Inflammatory macrophage treated with lipopolysaccharide for 4 hours (primary cell): ENCODE measurements at places on chromosomes 5 and 9.

DNA sequence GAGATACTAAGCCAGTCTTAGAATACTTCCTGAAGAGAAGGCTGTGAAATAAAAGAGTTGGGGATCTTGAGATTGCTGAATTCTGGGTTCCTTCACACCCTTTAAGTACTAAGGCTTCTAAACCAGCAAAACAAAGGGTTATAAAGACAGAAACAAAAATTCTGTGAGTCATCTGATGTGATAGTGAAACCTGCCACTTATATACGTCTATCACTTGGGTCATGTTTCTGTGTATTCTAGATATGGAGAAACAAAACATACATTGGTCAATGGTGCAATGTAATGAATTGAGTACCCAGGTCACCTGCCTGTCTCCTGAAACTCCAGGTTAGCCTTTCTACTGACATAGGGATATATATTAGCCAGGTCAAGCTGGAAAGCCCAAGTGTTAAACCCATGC is 319.3 kb upstream of the GRAMD2B start:
- DNase-seq = no peak

DNA sequence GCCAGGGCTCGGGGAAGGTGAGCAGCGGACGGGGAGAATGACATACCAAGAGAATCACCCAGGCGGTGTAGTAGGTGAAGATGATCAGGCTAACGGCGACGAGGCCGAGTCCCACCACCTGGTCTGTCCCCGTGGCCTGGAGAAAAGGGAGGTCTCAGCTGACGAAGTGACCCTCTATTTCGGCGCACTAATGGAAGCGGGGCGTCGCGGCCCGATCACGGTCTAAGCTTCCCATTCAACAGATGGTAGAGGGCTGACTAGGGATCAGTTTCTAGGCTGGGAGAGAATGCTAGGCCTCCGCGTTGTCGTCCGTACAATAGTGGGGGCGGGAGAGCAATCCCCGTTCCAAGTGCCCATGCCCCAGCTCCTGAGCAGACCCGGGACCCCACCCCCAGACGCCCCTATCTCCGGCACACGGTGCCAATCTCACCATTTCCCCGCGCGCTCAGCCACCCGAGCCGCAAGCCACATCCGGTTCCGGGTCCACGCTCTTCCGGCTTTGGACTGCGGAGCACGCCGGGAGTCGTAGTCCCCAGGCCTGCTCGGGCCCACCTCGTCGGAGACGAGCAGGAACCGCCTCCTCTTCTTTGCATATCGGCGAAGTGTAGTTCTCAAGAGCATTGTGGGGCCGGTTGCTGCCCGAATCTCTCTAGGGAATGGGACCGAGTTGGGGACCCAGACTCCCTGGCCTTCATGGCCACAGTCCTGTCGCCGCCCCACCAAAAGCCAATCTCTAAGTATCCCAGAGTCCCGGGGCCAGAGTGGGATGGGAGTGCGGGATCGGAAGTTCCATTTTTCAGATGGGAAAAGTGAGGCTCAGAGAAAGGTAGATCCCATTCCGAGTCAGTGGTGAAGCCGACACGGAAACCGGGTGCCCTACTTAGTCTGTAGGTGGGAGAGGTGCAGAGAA is at the start of gene DPM2:
Gene DPM2, minus strand, starts transcription at position 467 of the 910 bp plus-strand sequence. Its CDS starts 34 bp downstream, at position 433.
- DNase-seq = peak; percentile 80

- DNase-seq = no peak
These were observed 28.1 kb downstream of the PTGES2 start for GRCh38 chr9:128099231-128099931.

DNA sequence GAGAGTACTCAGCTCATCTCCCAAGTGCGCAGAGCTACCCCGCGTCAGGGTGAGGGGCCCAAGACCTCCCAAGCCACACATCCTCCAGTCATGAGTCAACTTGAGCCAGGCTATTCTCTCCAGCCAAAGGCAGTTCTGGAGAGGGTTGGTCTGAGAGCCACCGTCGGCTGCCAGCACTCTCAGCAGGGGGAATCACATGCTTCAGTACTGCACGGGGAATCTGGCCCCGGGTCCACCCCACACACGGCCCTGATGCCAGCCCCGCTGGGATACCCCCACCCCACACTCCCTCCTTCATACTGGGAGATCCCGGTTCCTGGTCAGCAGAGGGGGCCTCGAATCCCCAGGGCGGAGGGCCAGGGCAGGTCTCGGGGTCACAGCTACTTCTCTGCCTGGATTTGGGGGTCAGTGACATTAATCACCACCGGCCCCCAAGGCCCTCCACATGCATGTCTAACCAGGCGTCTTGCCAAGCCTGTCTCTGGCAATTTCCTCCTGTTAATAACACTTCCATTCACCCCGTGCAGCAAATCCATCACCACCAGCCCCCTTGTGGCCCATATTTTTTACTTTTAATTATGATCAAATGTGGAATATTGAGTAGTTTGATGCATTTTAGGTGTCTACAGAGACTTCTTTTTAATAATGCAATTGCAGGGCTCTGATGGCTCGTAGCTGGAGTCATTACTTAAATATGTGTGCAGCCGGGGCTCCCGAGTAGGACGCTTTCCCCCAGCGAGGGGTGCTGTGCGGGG is 102.9 kb upstream of the PPP1R26 start:
- no peak for DNase-seq

GRCh38 chr5:33662722-33663427 is 222.1 kb downstream of the TARS1 start:
- DNase-seq = no peak
